Stimulated activated CD8-positive, alpha-beta memory T cell treated with anti-CD3 and anti-CD28 coated beads, Interleukin-12 subunit alpha, Interleukin-12 subunit beta, amount 100 ng/mL, for 1 hour (primary cell): ENCODE measurements at places on chromosomes 11 and 22.

- no peak for DNase-seq
Measured at GRCh38 chr11:110958216-110958615, 246.0 kb upstream of the ARHGAP20 start.

- no peak for DNase-seq
Measured at GRCh38 chr11:77559686-77560401, 29.9 kb upstream of the AQP11 start.

- no peak for DNase-seq
Measured at GRCh38 chr11:108985945-108986279, 321.0 kb downstream of the DDX10 start.

DNA sequence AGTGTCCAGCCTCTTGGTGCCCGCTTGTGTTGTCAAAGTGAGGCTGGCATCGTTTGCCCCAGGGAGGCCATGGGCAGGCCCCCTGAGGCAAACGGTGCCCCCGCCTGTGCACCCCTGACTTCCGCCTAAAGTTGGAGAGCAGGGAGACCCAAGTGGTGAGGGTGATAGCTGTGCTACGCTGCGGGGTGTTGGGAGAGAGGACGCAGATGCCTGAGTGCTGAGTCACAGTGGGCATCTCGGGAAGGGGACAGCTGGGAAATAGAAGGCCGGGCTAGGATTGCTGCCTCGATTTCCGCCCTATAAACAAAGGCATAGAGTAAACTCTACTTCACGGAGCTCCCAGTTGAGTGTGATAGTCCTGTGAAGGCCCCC is 5.8 kb downstream of the GRIK4 start:
- no peak for DNase-seq

GRCh38 chr11:35180317-35181233 is 41.6 kb downstream of the CD44 start:
- no peak for DNase-seq

- no peak for DNase-seq
Measured at GRCh38 chr11:15730995-15731385, 616.3 kb downstream of the INSC start.

DNA sequence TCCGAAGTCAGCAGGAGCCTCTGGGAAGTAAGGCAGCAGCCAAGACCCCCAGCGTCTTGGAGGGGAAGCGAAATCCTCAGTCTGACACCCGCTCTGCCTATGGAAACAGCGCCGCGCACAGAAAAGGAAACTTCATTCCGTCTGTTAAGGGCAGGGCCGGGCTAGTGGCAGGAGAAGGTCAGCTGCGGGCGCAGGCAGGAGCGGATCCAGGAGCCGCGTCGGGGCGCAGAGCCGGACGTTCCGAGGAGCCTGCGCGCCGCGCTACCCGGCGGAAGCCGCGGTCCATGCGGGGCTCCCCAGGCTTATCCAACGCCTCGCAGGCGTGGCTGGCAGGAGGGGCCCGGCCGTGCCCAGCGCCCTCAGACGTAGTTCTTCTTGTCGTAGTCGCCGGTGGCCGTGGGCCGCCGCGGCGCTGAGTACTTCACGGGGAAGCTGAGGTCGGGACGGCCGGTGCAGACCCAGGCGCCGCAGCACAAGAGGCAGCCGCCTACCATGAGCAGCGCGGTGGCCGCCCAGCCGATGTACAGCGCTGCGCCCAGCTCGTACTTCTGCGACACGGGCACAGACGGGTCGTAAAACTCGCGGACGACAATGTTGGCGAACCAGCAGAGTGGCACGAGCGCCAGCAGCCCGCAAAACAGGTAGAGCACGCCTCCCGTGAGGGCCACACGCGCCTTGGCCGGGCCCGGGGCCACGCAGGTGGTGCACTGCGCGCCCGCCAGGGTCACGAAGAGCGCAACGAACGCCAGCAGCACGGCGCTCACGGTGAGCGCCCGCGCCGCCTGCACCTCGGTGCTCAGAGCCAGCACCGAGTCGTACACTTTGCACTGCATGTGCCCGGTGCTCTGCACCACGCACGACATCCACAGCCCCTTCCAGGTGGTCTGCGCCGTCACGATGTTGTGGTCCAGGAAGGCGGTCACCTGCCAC is 705 bp downstream of the CLDN5 start:
- no peak for DNase-seq
